ENCODE measurements at places on chromosomes 6 and 20.
A peak's percentile ranks its signal among the peaks of the same experiment; 100 is the strongest.

- no peak for DNase-seq
Measured at GRCh38 chr20:47258745-47259695, 97.5 kb downstream of the ZMYND8 start.

DNA sequence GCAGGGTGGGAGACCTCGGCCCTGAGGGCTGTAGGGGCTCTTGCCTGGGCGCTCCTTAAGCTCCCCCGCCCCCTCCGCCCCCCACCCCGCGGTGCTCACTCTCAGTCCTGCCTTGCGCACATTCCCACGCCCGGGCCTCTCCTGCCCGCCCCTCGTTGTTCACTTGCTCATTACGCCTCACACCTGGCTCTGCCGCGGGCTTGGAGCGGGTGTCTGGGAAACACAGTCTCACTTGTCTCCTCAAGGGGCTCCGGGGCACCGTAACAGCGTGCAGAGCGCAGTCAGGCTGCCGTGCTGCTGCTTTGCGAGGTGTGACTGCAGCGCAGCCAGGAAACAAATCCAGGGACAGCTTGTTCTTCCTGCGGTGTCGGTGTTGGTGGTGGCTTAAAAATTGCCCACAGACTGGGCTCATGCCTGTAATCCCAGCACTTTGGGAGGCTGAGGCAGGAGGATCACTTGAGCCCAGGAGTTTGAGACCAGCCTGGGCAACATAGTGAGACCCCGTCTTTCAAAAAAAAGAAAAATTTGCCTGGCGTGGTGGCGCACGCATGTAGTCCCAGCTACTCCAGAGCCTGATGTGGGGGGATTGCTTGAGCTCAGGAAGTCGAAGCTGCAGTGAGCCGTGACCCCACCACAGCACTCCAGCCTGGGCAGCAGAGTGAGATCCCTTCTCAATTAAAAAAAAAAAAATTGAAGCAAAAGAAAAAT is 4.6 kb downstream of the NPBWR2 start:
- DNase-seq: no peak

DNA sequence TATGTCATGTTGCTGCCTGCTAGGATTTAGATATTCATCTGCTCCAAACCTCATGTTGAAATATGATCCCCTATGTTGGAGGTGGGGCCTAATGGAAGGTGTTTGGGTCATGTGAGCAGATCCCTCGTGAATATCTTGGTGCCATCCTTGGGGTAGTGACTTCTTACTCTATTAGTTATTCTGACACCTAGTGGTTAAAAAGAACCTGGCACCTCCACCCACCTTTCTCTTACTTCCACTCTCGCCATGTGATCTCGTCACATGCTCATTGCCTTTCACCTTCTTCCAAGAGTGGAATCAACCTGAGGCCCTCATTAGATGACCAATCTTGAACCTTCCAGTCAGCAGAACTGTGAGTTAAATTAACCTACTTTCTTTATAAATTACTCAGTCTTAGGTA is 549.4 kb upstream of the SYNCRIP start:
- no peak for DNase-seq

DNA sequence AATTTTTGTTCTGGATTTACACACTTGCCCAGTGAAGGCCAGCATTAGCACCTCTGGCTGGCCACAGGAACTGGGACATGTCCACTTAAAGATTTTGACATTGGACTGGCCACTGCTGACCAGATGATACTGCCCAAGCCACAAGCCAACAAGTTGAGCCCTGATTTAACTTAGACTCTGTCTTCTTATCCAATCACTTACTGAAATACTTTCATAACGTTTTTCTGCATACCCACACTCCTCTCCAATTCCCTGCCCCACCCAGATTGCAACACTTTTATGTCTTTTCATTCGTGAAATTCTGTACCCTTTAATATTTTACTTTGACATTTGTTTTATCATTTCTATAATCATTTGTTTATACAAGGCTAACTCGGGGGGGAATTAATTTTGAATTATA is 170.3 kb upstream of the TAB2 start:
- no peak for DNase-seq

- DNase-seq: no peak
Measured at GRCh38 chr6:112886415-112886814, 539.3 kb downstream of the RFPL4B start.

DNA sequence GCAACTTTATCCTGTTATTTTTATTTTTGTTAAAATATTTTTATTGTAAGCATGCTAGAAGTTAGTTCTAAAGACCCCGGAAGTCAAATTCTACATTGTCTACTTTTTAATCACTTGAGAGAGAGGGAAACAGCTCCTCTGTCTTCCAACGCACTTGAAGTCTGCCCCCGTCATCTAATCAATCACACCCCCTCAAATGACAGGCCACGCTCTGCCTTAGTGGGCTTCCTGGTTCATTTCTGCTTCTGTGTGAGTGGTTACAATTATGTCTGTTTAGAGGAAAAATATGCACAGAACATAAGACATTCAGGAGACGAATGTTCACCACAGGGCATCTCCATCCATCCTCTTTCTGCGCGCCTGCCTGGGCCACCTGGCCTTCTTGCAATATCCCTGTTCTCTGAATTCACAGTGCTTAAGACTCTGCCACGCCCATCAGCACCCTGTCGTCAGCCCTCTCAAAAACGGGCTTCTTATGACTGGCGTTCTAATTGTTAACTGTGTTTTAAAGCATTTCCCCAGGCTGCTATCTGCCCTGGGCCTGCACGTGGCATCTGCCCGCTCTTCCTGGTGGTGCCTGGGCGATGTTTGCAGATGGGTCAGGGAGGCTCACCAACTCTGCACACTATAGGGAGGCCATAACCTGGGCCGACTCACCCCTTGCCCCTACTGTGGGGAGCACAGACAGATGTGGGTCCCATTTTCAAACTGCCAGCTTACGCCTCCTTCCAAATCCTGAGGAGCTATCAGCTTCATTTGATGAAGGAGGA is 15.4 kb downstream of the DACT2 start:
- DNase-seq: no peak

GRCh38 chr6:156877126-156877863 is 100.1 kb downstream of the ARID1B start:
- no peak for DNase-seq

DNA sequence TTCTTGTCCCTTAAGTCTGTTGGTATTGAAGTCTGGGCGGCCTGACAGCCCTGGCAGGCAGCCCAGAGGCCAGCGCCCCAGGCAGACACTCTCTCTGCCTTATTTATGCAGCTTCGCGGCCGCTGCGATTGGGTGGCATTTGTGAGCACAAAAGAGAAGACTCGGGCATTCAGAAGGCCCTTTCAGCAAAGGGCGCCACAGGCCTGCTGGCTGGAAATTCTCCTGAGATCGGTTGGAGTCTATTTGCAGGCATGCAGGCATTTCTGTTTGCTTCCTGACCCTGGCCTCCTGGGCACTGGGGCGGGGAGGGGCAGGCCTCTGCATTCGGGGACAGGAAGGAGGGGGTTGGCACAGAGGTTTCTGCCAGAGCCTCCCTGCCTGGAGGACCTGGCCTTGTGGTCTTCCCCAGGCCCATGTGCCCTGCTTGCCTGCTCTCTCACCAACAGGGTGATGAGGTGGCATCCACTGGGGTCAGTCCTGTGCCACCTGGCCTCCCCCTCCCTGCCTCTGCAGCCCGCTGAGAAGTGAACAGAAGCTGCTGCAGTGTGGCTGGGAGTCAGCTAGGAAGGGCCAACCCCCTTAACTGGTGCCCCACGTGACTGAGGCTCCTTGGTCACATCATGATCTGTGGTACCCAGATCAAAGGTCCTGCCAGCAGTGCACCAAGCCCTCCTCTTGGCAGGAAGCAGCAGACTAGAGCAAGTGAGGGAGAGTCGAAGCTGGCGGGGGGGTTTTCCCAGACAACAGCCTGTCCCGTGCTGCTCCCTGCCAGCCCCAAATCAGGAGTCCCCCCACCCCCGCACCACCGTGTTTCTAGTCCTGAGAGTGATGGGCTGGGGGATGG is 16.6 kb upstream of the CCDC167 start:
- DNase-seq: peak; percentile 56

DNA sequence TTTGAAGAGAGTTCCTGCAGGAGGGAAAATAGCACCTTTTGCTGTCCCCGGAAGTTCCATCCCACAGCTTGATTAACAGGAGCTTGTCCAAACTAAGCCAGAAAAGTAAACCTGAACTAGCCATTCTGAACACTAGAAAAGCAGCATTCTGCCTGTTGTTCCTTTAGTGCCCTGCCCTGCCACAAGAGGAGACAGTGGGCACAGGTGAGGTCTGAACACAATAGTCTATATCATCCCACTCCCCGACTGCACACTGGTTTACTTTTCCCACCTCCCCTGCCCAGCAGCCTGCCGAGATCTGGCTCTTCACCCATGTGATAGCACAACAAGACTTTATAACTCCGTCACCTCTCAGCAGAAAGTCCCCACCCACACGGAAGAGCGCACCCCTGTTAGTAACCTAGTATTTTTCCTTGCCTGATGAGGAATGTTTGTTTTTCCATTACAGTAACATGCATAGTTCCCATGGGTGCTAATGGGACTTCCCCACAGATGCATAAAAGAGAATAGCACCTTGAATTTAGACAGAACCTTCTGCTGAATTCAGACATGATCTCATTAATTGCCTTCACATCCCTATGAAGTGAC is 59.7 kb downstream of the TFAP2A start:
- DNase-seq: no peak

DNA sequence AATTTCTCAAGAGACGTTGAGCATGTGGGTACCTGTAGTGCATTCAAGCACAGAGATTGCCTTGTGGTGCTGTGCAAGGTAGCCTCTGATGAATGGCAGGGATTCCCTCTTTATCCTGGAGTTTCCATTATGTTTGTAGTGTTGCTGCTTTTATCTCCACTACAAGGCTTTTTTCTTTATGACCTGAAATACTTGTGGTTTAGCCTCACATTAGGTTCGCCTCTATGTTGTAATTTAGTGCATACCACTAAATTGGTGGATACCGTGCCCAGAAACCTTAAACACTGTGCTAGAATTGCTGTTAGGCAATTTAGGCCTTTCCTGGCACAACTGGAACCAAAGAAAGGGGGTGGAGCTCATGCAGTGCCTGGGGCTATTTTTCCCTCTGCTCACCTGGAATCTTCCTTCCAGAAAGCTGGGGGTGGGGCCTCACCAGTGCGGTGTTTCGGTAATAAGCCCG is 76.8 kb downstream of the NCOA7 start:
- peak; percentile 54 for DNase-seq

DNA sequence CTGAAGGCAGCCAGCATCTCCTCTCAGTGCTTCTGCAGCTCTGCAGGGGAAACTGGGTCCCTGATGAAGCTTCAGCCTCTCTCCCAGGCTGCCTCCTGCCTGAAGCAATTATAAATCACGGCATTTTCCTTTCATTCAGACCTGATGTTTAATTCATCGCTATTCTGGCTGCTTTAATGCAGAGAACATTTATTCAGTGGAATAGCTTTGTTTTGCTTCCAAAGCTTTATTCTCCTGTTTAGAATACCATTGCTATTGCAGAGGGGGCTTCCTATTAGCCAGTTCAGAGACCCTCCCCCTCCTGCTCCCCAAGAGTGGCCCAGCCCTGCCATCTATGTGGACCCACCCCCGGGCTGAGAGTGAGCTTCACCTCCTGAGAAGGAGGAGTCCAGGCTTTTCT is 255.6 kb downstream of the LRFN2 start:
- DNase-seq: no peak

GRCh38 chr6:21845439-21846140 is 252.0 kb downstream of the SOX4 start:
- DNase-seq: no peak

- DNase-seq: no peak
Measured at GRCh38 chr6:19444041-19444440, 393.1 kb upstream of the ID4 start.

- no peak for DNase-seq
Measured at GRCh38 chr6:21508753-21509152, 84.8 kb upstream of the SOX4 start.

All from transverse colon (tissue), 4 donors.